ENCODE measurements at places on chromosomes 5 and 9.

DNA sequence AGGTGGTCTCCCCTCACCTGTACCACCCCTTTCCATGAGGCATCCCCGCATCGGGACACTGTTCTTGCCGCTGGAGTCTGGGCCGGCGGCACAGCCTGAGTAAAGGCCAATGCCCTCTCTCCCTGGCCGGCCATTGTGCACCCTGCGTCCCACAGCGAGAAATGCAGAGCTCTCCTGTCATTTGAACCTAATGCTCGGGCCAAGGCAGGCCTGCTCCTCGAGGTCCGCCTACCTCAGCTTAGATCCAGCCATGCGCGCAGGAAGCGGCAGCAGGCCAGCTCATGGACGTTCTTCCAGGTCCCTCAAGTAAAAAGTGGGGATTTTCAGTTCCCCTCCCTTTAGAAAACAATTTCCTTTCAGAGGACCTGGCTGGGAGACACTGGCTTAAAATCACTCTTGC, 135.0 kb downstream of the HSD17B3 start:
- DNase-seq = no peak

GRCh38 chr5:6676702-6677101, 36.5 kb upstream of the TENT4A start:
- peak; percentile 16 for DNase-seq

DNA sequence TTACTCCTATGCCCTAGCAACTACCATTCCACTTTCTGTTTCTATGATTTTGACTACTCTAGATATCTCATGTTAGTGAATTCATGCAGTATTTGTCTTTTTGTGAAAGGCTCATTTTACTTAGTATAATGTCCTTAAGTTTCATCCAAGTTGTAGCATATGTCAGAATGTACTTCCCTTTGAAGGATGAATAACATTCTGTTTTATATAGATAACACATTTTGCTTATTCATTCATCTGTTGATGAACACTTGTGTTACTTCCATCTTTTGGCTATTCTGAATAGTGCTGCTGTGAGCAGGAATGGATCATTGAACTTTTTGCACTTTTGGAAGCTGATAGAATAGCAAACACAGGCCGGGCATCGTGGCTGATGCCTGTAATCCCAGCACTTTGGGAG, 140.2 kb upstream of the MYO10 start:
- DNase-seq = no peak

DNA sequence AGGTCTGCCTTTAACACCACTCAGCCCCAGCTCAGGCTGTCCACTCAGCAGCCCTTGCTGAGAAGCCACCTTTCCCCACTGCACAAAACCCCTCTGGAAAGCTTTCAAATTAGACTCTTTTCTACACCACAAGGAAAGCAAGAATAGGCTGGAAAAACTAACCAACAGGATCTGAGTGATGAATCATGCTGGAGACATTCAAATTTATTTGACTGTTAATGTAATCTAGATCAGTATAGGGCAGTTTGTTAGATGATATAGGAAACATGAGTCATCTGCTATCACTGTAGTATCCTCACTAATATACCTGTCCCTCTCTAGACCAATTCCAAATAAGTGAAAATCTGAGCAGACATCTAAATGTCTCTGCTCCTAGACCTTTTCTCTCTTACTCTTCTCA, 127.8 kb upstream of the PAM start:
- no peak for DNase-seq

DNA sequence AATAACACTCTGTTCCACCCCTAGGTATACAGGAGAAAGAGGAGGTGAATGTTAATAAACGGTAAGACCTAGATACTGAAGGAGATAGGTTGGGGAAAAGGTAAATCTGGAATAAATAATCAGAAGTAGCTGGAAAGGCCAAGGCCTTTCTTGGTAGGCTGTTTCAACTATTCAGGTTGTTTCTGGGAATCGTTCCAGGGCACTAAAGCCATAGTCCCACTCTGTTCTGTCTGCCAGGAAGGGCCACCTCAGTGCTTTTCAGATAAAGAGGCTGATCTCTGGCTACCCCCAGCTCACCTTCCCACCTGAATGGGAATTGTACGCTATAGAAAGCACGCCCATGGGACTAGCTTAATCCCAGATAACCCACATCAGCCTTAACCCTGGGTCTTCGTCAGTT, 32.9 kb downstream of the DCAF12 start:
- no peak for DNase-seq

- no peak for DNase-seq
These were observed 28.6 kb upstream of the SPATA31E1 start for GRCh38 chr9:87853876-87854579.

DNA sequence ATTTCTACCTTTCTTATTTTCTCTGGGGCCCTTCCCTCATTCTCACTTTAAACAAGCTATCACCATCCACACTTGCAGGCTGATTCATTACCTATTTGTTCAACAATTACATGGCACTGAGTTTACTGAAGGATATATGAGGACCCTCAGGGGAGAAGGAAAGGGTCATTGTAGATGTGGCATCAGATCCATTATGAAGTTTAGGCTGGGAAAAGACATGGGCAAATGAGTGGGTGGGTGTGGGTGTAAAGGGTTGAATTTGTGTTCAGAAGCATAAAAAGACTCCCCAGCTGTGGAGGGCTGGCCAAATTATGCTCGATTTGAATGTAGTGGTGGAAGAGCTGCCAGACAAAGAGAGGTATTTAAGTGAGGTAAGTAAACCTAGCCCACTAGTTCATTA, 55.9 kb upstream of the MTAP start:
- no peak for DNase-seq

DNA sequence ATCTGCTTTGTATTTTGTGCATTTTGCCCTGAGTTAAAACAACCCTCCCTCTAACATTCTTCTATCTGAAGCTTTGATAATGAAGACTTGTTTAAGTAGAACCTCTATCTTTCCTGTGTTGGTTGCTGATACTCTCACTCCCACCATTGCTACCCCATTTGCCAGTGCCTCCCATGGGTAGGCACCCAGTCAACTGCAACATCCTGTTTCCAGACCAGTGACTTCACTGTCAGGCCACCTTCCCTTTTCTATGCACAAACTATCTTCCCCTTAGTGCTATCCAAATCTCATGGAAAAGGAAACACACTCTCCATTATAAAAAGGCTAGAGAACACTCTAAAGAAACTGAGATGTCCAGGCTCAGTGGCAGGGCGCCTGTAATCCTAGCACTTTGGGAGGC, 5.6 kb upstream of the IARS1 start:
- no peak for DNase-seq

GRCh38 chr5:417301-418161, 25.4 kb upstream of the EXOC3 start:
- no peak for DNase-seq

DNA sequence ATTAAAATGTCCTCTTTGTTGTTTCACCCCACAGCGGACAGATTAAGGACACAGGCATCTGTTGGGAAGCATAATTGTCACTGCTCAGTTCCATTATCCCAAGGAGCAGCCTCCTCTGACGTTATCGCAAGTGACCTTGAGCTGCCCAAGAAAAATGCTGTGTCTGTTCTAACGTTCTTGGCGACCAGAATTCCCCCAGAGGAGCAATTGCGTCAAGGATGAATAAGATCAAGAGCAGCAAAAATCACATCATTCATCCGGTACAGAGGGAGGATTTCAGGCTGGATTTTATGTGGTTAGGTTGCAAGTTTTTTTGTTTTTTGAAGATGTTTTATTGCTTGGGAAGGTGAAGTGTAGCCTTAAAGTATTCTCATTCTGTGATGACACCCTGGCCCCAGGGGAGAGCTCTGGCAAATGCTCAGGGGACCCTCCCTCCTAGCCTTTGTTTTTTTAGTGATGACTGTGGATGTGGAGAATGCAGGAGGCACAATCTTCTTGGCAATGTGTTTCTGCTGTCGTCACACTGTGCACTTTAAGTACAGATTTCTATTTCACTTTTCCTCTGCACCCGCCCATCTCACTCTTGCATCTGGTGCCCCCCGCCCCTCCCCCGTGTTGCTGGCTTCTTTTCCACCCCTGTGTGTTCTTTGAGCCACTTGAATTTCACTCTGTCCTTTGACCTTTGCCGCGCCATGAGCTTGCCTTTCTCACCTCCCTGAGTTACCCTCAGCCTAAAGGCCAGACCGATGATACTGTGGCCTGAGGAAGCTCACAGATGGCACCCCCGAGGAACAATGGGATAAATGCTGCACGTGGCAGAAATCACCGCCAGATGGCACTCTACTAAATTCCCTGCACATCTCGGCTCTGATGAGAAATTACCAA, 308.5 kb downstream of the RAB3C start:
- peak; percentile 54 for DNase-seq

DNA sequence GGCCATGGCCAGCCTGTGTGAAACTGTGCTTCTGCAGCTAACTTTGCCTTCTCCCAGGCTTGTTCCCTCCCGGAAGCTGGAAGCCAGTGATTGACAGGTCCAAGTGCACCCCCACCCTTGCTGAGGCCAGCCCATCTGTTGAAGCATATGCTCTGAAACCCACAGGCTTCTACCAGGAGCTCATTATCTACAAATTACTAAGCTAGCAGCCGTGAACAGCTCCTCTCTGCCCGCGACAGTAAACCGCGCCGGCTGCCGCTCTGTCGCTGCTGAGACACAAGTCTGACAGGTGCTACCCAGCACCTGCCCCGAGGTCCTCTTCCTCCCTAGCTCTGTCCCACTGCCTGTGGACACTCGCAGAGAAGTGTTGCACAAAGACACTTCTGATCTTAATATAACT, 490.9 kb downstream of the GADD45G start:
- DNase-seq = no peak

- no peak for DNase-seq
These were observed 107.6 kb downstream of the PDE8B start for GRCh38 chr5:77318060-77318459.

- no peak for DNase-seq
These were observed 294.1 kb upstream of the CD180 start for GRCh38 chr5:67490543-67491321.

DNA sequence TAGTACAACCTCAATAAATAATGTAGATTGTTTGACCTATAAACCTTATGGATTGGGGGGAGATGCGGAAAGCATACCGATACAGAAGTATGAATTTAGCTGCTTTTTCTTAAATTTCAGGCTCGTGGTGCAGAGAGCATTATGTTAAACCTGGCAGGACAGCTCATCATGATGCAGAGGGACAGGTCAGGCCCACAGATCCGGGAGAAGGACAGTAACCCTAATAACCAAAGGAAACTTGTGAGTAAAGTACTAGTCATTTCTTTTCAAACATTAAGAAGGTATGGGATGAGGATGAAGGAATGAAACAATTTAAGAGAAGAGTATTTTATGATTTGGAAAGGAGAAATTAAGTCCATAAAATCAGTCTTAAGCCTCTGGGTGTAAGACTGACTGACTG, 70.5 kb downstream of the ERMP1 start:
- DNase-seq = no peak

DNA sequence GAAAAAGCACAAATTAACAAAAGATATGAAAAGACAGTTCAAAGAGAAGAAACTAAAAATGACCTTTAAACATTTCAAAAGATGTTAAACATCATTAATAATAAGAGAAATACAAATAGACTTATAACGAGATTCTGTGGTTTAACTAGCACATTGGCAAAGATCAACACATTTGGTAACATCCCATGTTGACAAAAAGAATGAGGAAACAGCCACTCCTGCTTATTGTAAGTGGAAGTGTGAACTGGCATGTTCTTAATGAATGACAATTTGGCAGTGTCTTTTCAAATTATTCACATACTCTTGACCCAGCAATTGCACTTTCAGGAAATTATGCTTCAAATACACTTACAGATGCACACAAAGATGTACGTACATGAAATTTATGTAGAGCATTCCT, 176.3 kb downstream of the TLE1 start:
- DNase-seq = no peak

GRCh38 chr9:21684831-21685362, 117.5 kb upstream of the MTAP start:
- DNase-seq = no peak

DNA sequence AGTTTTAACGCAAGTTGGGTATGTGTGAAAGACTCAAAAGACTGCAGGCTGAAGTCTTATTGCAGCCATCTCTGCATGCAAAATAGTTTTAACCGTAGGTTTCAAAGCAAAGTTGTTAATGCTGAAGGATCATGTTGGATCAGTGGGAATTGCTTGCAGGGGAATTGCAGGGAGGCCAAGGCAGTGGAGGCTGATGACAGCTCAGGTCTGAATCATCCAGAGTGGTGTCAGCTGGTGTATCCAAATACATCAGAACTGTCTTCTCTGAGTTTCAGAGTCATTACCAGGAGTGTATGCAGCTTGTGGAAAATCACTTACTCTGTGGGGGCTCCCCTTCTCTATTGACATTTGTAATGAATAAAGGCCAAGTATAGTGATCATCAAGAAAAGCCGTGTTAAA, 435.7 kb downstream of the SH3GL2 start:
- no peak for DNase-seq

DNA sequence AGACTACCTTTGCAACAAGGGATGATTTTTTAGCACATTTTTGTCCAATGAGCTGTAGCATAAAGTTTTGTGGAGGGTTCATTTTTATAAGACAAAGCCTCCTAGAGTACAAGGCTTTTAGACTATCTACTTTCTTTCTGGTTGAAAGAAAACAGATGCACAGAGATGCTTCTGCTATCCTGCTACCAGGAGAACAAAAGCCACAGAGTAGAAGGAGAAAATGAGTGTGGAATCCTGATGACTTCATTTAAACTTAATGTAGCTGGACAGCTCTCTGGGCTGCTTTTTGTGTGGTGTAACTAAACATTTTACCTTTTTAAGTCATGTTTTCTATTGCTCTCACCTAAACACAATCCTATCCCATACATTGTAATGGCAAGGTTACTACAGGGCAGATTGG, 1009.4 kb downstream of the TLE1 start:
- DNase-seq = no peak

- DNase-seq = no peak
These were observed 599.9 kb downstream of the CSNK1G3 start for GRCh38 chr5:124111886-124112285.

GRCh38 chr5:157956271-157956885, 97.4 kb upstream of the CLINT1 start:
- no peak for DNase-seq

DNA sequence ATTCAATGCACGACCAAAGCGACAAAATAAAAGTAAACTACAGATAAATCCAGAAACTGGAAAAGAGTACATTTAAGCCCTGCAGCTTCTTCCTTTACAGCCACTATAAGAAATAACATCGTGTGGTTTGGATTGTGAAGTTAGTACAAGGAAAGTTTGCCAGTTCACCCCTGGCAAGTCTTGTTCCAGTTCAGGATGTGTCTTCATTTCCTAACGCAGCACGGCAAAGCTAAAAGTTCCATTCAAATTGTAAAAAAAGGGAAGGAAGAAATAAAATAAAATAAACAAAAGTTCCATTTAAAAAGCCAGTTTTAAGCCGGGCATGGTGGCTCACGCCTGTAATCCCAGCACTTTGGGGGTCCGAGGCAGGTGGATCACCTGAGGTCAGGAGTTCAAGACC, 83.3 kb upstream of the RETREG1 start:
- DNase-seq = no peak

- no peak for DNase-seq
These were observed 46.4 kb upstream of the EDIL3 start for GRCh38 chr5:84430863-84431663.

DNA sequence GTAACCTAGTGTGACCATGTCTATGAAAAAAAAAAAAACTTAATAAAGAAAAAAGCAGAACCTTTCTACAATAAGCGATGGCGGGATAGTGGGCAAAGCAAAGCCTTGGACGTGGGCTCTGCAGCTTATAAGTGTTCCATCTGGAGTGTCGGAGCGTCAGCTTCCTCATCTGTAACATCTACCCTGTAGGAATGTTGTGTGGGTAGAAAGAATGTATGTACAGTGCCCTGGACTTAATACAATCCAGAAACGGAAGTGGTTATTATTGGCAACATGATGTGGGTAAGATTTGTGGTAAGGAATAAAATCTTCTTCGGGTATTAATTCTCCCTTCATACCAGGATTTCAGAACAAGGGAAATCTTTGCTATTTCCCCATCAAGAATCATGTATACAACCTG, 66.5 kb downstream of the SEMA5A start:
- peak; percentile 32 for DNase-seq
